ENCODE measurements at places on chromosomes 1 and 21.
A peak's percentile ranks its signal among the peaks of the same experiment; 100 is the strongest.

GRCh38 chr1:182087304-182087703, 25.8 kb upstream of the ZNF648 start:
- no peak for DNase-seq

GRCh38 chr1:18927654-18928272, 25.4 kb upstream of the ALDH4A1 start:
- peak; percentile 40 for DNase-seq

GRCh38 chr1:14113271-14113670, 413.3 kb downstream of the PRDM2 start:
- no peak for DNase-seq

DNA sequence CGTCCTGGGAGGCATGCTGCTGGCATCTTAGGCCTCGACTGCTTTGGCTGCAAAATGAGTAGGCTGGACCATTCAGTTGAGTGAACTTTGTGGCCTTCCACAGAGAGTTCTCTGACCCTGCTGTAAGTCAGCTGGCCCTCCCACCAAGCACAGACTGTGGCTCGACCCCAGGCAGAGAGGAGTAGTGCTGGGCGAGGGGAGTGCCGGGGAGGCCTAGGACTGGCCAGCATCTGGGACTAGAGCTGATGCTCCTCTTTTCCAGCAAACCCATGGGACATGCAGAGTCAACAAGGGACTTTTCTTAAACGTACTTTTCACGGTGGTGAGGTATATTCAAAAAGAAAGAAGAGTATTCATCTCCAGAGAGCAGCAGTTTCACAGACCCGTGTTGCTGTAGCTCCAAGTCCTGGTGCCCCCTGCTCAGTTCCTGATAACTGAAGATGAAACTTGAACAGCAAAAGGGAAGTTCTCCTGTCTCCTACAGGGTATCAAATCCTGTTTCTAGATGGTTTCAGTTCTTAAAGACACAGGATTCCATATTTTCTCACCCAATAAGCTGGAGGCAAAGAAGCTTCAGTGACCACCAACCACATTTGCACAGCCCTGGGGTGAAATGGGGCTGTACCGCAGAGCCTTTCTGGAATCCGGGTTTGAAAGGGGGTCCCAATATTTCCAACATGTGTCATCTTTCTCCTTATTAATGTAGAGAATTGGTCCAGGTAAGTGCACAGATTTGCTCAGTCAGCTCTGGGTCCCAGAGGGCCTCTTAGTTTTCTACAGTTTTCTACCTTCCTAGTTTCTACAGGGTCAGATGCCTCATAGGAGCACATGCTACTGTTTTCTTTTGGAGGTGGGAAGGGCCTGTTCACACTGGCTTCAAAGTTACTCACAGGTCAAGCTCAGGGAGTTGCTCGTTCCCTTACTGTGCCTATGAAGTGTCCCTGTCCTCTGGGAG, 20.9 kb downstream of the BATF3 start:
- no peak for DNase-seq

- DNase-seq: peak; percentile 75
Observed at GRCh38 chr1:63316984-63317816, 5.2 kb upstream of the FOXD3 start.

DNA sequence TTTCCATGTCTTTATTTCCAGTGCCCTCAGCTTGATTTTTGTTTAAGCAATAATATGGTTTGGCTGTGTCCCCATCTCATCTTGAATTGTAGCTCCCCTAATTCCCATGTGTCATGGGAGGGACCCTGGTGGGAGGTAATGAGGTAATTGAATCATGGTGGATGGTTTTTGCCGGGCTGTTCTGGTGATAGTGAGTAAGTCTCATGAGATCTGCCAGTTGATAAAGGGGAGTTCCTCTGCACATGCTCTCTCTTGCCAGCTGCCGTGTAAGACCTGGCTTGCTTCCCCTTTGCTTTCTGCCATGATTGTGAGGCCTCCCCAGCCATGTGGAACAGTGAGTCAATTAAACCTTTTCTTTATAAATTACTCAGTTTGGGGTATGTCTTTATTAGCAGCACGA, 559.6 kb upstream of the ADAMTS5 start:
- DNase-seq: no peak

GRCh38 chr21:42374864-42375499, 8.6 kb upstream of the TFF1 start:
- DNase-seq: no peak

GRCh38 chr1:235712812-235713211, 63.2 kb upstream of the GNG4 start:
- no peak for DNase-seq

DNA sequence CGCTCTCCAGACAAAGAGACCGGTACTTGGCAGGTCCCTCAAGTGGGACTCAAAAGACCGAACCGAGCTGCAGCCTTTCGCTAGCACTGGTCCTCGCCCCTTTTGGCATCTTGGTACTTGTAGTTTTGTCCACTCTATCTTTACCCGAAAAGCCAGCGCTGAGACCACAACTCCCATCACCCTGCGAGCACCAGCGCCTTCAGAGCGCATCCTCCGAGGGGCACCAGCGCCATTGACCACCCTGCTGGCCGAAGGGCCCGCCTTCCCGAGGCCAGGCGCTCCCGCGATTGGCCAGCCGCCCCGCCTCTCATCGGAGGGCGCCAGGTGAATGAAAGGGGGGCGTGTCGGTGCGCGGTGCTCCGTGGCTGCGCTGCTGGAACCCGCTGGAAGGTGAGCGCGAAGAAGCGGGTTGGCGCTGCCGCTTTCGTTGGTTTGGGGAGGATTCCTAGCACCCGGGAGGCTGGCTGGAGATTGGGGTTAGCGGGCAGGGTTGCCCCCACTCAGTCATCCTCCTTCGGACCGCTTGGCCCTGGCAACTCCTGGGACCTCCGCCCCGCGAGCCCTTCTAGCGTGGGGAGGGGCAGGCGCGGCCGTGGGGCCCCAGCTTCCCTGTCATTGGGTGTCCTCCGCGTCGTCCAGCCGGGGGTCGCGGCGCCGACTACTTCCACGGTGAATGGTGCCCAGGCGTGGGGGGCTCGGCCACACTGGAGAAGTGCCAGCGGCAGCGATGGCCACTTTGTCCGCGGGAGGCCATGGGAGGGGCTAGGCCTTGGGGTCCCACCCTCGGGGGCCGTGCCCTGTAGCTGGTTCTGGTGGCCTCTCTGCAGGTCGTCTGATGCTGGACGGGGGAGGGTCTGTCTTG, at the start of gene ZBTB8B:
TSS of gene ZBTB8B (plus strand) at position 357 of the 862 bp plus-strand sequence. CDS start 5,553 bp downstream, outside the sequence.
- peak; percentile 36 for DNase-seq

DNA sequence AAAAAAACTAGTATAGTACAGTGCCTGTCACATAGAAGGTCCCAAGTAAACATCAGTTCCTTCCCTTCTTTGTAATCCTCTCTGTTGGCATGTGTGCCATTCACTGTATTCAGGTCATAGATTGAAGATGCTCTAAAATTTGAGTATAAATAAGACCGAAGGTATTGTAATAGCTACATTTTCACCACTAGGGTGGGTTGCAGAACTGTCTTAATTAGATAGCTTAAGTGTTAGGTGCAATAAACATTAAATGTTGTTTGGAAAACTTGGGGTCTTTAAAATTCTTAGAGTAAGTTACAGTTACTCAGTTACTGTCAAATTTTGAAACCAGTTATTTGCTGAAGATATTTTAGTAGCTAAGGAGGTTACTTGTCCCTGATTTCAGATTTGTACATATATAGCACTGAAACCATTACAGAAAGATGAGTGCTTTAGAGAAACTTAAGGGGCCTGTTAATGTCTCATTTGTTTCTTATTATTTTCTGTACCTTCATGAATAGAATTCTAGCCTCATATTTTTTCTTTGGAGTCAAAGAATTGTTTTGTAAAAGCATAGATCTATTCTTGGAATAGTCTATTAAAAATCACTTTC, 24.3 kb downstream of the PER3 start:
- DNase-seq: no peak

GRCh38 chr1:210597555-210598134, 268.9 kb downstream of the HHAT start:
- no peak for DNase-seq

DNA sequence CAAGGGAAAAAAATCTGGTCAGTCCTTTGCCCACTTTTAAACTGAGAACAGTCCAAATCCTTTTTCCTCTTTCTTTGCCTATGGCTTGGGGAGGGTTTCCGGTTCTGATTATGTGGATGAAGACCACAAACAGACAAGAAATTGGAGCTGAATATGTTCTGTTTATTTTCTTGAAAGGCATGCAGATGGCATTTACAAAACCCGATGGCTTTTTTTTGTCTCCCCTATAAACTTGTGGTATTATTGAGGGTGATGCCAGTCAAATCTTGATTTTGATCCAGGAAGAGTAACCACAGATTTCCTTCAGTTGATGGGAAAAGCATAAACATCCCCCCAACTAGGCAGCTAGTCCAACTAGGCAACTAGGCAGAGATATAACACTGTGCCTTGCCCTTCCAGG, 38.9 kb downstream of the PLPP3 start:
- DNase-seq: no peak

DNA sequence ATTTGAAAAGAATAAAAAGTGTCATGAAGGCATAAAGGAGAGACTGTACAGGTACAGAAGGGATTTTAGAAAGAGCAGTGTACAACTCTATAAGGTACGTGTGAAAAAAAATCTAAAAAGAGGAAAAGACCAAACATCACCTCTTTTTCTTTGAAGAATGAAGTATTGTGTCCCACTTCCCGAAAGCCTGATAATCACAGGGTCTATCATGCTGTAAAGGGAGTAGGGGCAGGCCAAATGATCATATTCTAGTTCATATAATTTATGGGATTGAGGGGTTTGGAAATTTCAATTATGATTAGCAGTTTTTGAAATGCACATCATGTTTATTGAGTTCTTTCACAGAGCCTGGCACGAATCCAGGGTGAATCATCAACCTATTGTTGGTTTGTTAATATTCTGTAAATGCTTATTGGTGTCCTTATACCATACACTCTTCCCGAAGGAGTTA, 910 bp upstream of the RERE start:
- no peak for DNase-seq

GRCh38 chr1:18637962-18638834, 7.6 kb downstream of the PAX7 start:
- DNase-seq: no peak

DNA sequence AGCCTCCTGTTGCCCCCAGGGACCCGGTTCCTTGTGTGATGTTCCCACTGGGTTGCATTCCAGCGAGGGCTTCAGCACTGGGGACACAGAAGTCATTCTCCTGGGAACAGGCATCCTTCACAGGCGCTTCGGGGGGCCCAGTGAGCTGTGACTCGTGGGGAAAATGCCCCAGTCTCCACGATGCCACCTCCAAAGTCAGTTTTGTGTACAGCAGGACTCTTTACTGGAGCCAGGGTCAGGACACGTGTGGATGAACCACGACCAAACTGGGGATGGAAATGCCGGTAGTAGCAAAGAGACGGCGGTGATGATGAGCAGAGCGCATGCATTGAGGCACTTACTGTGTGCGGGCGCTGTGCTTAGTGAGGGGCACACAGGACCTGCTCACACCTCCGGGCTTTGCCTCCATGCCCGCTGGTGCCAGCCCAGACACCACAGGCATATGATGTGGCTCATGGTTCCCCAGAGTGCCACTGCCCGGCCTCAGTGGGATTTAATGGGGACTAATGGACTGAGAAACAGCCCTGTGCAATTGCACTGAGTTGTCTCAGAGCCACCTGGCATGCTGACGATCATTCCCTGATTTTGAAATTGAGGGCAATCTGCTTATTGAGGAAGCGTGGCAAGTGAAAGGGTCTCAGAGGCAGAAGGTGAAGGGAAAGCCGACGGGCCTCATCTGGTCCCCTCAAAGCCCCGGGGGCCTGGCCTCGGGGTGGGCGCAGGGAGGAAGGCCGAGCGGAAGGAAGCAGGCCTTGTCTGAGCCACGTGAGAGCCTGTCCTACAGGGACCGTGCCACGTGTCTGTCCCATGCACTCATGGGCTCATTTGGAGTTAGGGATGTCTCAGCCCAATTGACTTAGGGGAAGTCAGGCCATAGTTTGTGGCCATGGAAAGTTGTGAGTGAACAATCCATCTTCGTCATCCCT, 91.4 kb downstream of the PDE9A start:
- DNase-seq: no peak

GRCh38 chr1:153776352-153776751, 1.1 kb downstream of the SLC27A3 start:
- no peak for DNase-seq

GRCh38 chr21:41280115-41280919, 36.3 kb upstream of the FAM3B start:
- DNase-seq: no peak

GRCh38 chr1:3372317-3372716, 82.1 kb upstream of the ARHGEF16 start:
- DNase-seq: peak; percentile 19

GRCh38 chr1:159132271-159132881, 39.0 kb upstream of the CADM3 start:
- peak; percentile 78 for DNase-seq

DNA sequence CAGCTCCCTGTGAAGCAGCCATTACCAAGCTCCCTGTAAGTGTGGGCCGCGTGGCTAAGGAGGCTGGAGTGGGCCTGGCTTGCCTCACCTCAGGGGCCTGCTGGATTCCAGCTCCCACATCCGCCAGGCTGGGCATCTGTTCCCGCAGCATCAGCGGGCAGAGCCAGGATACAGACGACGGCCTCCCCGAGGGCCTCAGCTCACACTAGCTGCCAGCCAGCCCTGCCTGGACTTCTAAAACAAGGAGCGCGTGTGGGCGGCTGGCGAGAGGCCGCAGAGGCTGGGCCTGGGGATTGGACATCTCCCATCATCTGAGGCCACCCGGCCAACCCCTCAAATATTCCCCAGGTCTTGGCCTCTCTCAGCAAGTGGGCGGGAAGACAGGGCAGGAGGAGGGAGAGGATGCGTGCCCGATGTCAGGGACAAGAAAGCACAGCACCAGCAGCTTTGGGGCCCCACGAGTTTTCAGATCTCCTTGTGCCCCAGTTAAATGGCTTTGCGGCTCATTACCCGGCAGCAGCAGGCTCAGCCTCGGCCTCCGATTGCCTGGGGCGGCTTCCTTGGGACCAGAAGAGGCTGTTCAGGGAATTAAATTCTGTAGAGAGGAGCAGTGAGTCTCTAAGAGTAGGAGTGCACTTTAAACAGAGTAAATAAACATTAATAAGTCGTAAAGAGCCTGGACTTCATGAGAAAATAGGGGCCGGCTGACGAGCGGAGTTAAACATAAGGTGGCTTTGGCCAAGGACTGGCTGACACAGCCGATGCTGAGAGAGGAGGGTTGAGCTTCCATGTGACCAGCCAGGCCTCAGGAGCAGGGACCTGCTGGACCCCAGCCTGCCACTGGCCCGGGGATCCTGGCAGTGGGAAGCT, 208.9 kb upstream of the C1orf174 start:
- no peak for DNase-seq

DNA sequence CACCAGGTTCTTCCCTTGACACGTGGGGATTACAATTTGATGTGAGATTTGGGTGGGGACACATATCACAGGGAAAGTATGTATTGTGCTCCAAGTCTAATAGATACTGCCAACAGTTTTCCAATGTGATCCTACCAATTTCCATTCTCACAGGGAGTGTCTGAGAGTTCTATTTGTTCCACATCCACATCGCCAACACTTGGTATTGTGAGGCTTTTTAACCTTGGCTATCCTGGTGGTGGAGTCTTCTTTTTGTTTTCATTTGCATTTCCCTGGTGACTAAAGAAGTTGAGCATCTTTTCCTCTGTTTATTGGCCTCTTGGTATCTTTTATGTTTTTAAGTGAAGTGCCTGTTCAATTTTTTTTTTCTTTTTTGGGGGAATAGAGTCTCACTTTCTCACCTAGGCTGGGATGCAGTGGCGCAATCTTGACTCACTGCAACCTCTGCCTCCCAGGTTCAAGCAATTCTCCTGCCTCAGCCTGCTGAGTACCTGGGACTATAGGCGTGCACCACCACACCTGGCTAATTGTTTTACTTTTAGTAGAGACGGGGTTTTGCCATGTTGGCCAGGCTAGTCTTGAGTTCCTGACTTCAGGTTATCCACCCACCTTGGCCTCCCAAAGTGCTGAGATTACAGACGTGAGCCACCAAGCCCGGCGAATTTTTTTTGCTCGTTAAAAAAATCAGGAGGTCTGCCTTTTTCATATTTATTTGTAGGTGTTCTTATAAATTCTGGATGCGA, 15.9 kb upstream of the PADI1 start:
- DNase-seq: no peak
